ENCODE measurements at places on chromosomes 6 and 20.

GRCh38 chr6:19024737-19025136 lies 637.6 kb downstream of the RNF144B start:
- no peak for DNase-seq

GRCh38 chr6:143652841-143653331 lies 24.9 kb upstream of the PHACTR2 start:
- DNase-seq, result no peak

- DNase-seq, result no peak
Observed at GRCh38 chr6:134092449-134092848, 40.0 kb upstream of the SLC2A12 start.

DNA sequence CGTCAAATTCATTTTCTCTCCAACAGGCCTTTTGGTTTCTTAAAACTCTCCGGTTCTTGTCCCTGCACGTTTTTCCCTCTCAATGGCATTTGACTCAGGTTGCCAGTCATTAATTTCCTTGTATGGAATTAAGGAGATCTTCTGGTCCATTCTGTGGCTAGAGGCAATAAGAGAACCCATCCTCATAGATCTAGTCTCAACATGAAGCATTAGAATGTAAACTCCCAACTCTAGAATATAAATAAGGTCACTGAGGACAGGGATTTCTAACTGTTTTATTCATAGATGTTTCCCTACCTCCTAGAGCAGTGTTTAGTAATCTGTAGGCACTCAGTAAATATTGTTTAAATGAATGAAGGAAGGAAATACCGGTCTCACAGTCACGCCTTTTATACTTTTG lies 185.2 kb upstream of the FLRT3 start:
- no peak for DNase-seq

GRCh38 chr6:29628419-29629281 lies 4.3 kb downstream of the GABBR1 start:
- DNase-seq, result no peak

- no peak for DNase-seq
Observed at GRCh38 chr6:13288969-13289391, 39.4 kb downstream of the TBC1D7 start.

GRCh38 chr6:168014428-168014827 lies 17.0 kb downstream of the KIF25 start:
- no peak for DNase-seq

- no peak for DNase-seq
Observed at GRCh38 chr20:18057101-18057993, at the start of gene OVOL2. TSS of gene OVOL2 (minus strand) at chr20:18057916. CDS start at chr20:18057634, 282 bp downstream.
